ENCODE measurements at places on chromosomes 5 and 9.

DNA sequence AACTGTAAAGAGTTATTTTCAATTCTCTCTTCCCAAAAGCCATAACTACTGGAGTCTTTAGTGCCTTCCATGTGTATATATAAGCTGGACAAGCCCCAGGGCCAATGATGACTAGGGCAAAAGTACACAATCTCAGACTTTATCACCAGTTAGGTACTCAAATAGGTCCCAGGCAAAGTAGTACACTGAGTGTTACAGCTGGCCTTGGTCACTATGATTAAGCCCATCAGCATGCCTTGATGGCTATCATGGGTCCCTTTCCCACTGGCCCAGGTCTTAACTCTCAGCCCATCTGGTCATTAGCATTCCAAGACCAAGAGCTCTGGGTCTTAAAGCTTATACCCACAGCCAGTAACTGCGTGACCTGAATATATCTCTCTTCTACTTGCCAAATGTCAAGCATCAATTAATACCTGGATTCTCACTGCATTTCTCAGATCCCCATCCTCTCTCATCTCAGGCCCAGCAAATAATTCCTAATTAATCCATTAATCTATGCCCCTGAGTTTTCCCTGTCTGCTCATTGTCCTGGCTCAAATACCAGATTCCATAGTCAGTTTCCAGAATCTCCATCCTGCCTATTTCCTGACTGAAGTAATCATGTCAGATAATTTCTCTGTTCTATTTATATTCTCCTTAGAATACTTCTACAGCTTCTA, 62.3 kb downstream of the NR6A1 start:
- no peak for DNase-seq

DNA sequence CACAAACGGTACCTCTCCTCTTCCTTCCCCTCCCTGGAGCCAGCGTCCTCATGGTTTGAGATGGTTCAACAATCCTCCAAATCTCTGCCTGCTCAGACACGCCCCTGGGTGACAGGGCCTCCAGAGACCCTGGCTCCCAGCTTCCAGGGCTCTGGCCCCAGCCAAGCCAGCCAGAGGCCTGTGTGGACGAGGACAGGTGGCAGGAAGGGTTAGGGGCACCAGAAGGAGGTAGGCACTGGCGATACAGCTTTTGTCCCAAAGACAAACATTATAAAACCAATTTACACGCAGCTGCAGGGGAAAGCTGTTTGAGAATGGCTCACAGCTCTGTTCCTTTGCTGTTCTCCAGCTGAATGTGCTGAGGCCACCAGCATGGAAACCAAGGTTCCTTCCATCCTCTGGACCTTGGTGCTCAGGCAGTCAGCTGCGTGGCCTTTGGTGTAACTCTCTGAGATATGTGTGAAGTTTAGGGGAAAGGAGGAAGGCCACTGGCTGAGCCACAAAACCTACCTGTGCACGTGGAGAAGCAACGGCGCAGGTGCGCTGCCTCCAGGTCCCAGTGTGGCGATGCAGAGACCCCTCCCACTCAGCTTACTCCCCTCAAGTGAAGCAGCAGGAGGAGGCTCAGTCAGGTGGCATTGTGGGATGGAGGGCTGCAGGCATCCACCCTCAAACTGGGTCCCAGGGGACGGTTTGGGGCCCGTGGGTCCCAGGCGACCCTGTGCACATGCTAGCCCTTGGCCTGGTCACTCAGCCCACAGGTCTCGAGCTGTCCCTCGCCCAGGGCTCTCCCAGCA, 4.3 kb upstream of the QRFP start:
- no peak for DNase-seq

DNA sequence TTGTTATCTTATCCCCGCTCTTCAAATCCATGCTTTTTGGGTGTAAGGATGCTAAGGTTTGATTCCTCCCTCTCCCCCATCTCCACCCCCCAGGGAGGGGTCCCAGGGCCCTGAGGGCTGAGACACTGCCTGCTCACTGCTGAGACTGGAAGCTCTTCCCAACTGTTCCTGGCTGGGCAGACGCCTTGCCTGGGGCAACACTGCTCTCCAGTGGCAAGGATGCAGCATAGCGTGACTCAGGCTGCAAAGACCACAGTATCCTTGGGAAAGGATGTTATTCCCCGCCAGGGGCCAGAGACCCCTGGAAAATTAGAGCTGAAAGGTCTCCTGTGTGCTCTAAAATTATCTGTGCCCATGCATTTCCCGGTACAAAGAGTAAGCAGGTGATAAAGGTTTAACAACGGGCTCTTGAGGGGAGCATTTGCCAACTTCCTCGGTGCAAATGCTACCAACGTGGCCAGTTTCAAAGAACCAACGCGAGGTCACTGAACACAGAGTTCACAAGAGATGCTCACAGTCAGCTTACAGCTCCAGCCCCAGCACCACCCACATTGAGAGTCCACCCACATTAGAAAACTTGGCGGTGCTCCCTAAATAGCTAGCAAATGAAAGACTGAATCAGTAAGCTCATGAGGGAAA, 271.9 kb downstream of the NSG2 start:
- DNase-seq = no peak

GRCh38 chr5:135034963-135035677, 1.1 kb upstream of the PITX1 start:
- DNase-seq = no peak

GRCh38 chr9:100072805-100073204, 26.0 kb downstream of the ERP44 start:
- no peak for DNase-seq

GRCh38 chr5:40505031-40505430, 174.7 kb upstream of the PTGER4 start:
- DNase-seq = no peak

- no peak for DNase-seq
Observed at GRCh38 chr5:96324708-96325107, 108.3 kb downstream of the PCSK1 start.

DNA sequence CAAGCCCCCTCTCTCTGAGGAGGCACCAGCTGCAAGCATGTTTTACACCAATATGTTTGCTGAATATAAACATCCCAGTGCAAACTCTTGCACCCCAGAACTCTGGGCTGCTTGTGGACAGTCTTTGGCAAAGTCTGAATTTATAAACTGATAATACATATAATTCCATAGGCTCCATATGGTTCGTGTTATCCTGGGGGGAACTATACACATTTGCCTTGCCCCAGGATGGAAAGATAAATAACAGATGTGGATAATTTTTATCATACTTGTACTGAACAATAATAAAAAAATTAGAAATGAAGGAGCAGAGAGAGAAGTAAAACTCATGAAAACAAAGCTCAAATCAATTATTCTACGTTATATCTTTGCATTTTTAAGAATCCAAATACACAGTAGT, 50.6 kb upstream of the GAS1 start:
- no peak for DNase-seq

DNA sequence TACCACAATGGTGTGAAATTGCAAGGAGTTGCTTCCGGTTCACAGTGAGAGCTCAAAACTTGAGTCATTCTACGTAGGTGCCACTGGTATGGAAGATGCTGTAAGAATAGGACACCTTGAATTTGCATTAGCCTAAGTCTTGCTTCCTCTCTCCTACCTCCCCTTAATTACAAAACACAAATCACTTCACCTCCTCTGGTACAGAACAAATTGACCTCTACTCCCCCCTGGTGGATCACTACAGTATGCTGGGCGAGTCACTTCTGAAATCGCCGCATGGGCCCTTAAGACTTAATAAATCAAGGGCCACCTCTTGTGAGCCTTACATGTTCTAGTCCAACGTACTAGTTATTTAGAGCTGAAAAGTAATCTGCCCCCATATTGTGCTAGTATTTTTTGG, 145.3 kb upstream of the SMARCA2 start:
- no peak for DNase-seq

- DNase-seq = no peak
Observed at GRCh38 chr9:124448019-124448418, 2.2 kb upstream of the ADGRD2 start.

DNA sequence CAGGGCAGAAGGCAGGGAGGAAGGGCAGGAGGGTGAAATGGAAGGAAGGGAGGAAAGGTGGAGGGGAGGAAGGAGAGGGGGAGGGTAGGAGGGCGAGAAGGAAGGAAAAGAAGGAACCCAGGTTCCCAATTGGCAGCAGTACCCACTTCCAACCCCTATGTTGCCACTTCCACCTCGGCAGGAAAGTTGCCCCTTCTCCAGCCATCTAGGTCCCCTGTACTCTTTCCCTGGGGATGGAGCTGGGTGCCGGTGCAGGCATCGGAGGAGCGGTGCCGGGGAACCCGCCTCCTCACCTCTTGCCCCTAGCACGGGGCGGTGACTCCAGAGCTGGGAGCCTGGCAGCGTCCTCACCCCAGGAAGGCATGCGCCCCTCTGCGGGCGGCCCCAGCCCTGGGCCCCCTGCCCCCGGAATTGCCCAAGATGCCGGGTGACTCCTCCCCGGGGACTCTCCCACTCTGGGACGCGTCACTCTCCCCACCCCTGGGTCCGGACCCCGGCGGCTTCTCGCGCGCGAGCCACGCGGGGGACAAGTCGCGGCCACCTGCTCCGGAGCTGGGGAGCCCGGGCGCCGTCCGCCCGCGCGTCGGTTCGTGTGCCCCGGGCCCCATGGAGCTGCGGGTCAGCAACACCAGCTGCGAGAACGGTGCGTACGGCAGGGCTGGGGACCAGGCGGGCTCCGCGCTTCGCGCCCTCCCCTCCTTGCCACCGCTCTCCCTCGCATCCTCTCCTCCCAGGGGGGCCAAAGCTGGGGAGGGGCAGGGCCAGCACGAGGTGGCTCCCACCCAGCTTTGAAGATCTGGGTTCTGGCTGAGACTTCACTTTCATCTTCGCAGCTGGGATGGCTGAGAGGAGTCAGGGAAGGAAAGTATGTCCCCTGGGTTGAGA, at the start of gene NIPAL4:
NIPAL4 (plus strand) TSS at position 499 of the 885 bp plus-strand sequence; CDS start at position 607, 108 bp downstream.
- peak; percentile 58 for DNase-seq

GRCh38 chr9:69446496-69446895, 121.5 kb downstream of the ENTREP1 start:
- no peak for DNase-seq

GRCh38 chr9:129038109-129038852, 1.9 kb downstream of the MIGA2 start:
- DNase-seq = no peak

DNA sequence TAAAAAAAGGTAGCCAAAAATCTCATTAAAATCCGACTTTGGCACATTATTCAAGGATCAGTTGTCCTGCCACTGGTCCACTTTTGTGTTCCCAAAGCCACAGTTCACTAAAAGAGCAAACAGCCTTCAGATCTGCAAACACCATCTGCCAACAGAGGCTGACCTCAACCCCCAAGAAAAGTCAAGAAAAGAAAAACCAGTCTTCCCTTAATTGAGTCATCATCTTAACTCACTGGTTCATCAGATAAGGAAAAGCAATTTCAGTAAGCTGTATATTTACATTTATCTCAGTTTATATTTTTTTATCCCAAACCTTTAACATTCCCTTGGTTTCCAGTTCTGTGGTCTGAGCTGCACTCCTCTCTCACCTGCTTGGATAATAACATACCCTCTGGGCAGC, 21.2 kb downstream of the RASEF start:
- no peak for DNase-seq

DNA sequence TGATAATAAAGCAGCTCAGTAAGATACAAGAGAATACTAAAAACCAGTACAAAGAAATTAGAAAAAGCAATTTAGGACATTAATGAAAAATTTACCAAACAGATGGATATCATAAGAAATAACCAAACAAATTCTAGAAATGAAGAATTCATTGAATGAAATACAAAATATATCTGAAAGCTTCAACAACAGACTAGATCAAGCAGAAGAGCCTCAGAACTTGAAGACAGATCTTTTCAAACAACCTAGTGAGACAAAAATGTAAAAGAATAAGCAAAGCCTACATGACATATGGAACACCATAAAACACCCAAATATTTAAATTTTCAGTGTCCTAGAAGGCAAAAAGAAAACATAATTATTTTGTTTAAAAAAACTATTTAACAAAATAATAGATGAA, 66.9 kb downstream of the SKIC3 start:
- DNase-seq = no peak

Data from natural killer cell treated with Interleukin-12 subunit alpha and Interleukin-12 subunit beta and Interleukin-15 and Interleukin-18, amount 100 ng/mL, for 72 hours (primary cell).